ENCODE measurements at places on chromosomes 13 and 19.

GRCh38 chr13:109833071-109833470, 46.7 kb upstream of the IRS2 start:
- DNase-seq: no peak

DNA sequence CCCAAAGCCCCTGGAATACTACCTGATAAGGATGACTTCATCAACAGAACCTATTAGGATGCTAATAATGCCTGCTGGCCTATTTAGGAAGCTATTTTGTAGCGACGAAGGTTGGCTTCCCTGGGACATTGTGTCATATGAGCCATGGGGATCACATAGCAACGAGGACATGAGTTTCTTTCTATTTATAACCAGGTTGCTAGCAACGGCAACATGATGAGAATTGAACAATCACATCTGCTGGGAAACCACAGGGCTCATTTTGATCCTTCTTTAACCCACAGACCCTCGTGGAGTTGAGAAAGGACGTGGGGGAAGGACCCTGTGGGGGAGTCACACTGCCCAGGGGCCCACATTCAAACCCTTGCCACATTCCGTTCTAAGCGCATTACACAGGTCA, 172.2 kb downstream of the COL4A1 start:
- no peak for DNase-seq

DNA sequence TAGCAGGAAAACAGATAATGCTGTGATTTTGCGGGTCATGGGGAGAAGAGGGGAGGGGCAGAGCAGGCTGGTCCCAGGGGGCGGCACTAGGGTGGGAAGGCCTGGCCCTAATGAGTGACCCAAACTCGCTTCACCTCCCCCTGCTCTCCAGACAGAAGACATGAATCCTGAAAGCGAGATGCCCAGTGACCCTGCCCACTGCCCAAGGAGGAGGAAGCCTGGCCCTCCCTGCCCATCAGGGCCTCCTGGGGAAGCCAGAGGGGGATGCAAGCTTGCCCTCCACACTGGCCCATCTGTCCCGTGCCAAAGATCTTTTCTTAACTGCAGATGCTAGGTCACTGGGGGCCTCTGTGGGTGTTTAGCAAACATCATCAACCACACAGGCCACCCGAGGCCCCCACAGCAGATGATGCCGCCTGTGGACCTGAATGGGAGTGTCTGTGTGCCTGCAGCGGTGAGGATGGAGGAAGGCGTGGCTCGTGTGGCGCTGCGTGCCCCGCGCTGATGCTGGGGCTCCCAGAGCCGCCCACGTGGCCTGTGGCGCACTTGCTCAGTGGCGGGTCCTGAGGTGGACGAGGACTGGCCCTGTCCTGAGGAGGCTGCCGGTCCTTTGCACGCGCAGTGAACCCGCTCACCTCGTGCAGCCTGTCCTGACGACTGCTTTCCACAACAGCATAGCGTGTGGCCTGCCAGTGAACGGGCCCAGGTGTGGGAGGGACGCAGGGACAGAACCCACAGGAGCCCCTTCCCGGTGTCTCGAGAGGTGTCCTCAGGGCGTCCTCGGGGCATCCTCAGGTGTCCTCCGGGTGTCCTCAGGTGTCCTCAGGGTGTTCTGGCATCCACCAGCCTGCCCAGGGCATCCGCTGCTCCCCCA, 80.5 kb upstream of the MCF2L start:
- no peak for DNase-seq

DNA sequence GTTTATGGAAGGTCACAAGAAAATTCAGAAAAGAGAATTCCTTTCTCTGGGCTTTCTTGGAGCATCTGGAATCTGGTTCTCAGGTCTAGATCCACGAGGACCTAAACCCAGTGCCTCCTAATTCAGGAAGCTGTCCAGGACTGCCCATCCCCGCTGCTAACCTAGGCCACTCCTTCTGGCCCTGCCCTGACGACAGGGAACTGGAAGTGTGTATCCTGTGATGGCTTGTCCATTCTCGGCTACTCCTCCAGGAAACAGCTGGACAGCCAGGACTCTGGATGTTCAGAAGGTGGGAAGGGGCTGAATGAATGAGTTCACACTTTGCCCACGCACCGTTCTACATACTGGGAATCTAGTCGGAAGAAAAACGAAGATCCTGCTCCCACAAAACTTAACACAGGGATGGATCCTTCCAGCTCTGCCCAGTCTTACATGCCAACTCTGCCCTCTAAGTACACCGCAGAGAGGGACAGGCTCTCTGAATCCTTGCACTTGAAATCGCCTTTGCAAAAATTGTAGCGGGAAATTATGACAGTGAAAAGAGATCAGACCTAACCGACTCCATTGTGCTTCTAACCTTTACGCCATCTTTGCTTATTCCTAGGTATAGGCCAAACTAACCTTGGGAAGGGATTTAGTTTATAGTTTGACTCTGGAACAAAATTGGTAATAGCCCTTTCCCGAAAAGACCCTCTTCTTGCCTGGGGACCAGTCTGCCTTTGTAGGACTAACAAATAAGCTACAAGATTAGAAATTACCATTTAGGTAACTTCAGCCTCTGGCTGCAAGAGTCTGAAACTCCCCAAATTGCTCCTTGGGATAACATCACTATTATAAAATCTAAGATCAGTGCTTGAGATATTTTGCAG, 1.8 kb downstream of the LSM4 start:
- DNase-seq: no peak

- no peak for DNase-seq
Measured at GRCh38 chr13:92849381-92849780, 377.2 kb upstream of the GPC6 start.

- no peak for DNase-seq
Measured at GRCh38 chr19:41501854-41502253, 58.9 kb downstream of the ERICH4 start.

Measured in activated T-cell treated with anti-CD3 and anti-CD28 coated beads for 24 hours (primary cell).